AML-193 (cell line): ENCODE measurements at places on chromosomes 1 and 21.

GRCh38 chr1:165454091-165454610 is 9.2 kb upstream of the RXRG start:
- DNase-seq = no peak

GRCh38 chr1:85028151-85028550 is 20.1 kb downstream of the MCOLN3 start:
- DNase-seq = no peak

DNA sequence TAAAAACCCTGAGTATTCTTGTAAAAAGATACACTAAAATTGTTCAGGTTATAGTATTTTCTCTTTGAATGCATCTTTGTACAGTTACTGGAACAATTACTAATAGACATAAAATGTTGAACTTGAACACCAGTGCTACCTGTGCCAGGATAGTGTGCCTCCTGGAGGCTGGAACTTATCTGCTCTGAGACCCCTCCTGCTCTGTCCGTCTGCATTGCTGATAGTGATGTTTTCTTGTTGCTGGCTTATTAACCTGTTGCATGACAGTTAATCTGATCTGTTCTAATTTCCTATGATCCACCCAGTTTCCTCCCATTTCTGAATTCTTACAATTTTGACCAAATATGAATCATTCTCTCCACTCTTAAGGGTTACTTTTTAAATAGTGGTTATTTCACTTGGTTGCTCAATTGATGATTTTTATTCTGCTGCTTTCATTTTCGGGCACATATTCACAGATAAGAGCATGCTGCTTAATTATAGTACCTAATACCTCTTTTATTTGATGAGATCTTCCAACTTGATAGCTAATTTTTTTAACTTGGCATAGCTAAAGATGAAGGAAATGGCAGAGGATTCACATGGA is 101.4 kb downstream of the CC2D1B start:
- DNase-seq = no peak

GRCh38 chr1:4315202-4315601 is 339.2 kb upstream of the AJAP1 start:
- DNase-seq = no peak
